ENCODE measurements at places on chromosomes 6 and 20. TPM values are rescaled to one million over a fixed set of nuclear protein-coding genes. Genes with fewer than 3 reads are reported as not detected.

DNA sequence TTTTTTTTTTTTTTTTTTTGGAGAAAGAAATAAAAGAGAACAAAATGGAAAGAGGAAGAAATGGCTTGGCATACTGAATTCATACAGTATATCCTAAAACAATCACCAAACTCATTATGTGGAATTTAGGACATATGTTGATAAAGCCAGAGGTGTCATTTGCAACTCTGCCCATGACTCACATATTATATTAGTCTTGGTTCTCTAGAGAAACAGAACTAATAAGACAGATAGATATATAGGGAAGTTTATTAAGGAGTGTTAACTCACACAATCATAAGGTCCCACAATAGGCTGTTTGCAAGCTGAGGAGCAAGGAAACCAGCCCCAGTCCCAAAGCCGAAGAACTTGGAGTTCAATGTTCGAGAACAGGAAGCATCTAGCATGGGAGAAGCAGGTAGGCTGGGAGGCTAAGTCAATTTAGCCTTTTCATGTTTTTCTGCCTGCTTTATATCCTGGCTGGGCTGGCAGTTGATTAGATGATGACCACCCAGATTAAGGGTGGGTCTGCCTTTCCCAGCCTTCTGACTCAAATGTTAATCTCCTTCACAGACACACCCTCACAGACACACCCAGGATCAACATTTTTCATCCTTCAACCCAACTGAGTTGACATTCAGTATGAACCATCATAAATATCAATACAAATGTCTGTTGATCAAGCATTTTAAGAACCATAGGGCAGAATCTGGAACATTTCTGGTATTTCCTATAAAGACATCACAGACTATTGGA lies 102.3 kb downstream of the UBE3D start:
- DNase-seq = no peak

DNA sequence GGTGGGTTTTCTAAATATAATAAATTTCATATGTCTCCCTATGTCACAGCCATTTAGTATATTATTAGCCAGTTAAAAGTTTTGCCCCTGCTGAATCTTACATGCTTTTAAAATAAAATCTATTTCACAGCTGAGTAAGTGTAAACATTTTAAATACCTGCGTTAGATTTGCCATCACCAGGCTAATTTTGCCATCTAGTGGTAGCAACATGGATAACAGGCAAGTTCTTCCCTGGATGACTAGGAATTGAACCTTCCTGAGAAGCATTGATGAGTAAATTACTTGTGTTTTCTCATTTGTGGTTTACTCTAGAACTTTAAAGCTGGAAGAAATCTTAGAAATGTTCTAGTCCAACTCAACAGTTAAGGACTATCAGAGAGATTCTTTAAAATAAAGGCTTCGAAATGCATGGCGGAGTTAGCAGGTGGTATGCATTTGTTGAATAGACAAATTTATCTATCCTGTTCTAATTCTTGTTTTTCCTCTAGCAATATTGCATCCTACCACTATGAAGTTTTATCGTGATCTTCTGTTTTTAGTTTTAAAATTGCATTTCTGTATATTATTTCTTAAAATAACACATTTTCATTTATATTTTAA lies 2.6 kb downstream of the PRSS35 start:
- DNase-seq = no peak

GRCh38 chr6:112571488-112572270 lies 224.5 kb downstream of the RFPL4B start:
- DNase-seq = no peak

DNA sequence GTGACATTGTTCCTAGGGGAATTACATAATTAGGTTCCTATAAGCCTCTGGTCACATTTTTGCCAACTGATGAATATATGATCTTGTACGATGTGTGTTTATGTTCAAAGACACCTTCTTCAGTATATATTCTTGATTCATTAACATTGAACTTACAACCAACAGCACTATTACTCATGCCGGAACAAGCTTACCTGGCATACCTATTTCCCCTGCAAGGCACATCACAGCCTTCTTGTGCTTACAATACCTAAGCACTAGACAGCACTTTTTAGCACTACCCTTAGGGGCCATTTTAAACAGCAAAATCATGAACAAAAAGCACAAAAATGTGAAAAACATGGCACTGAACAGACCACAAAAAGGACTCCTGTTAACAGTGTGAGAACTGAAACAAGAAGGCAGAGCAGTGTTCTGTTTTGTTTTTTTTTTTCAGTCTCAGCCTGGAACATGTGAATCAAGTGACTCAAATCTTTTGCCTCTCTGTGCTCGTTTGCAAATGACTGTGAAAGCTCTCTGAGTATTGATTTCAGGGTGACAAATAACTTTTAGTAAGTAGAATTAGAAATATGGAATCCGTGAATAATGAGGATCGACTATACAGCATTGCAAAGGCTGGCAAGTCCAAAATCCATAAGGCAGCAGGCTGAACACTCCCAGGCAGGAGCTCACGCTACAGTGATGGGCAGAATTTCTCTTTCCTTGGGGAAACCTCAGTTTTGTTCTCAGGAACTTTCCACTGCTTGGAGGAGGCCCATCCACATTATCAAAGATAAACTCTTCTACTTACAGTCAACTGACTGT lies 102.3 kb upstream of the TSHZ2 start:
- no peak for DNase-seq

DNA sequence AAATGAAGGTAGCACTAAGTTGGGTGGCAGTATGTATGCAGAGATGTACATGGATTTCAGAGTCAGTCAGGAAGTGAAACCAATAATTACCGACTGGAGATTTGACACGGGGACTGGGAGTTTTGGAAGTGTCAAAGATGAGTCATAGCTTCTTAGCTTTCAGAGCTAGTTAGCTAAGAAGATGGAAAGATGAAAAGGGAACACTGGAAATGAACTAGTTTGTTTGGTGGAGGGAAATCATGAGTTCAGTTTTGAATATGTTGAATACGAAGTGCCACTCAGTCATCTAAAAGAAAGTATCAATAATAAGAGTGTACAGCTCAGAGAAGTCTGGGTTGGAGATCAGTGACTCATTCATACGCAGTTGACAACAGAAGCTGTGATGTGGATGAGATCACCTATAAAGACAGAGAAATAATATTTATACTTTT lies 7.5 kb downstream of the ESF1 start:
- DNase-seq = no peak

The UST gene
- 2.2 TPM for total RNA-seq

- no peak for DNase-seq
Measured at GRCh38 chr6:140181876-140182275, 807.4 kb upstream of the CITED2 start.

GRCh38 chr20:19668418-19668817 lies 89.6 kb upstream of the RIN2 start:
- no peak for DNase-seq

- no peak for DNase-seq
Measured at GRCh38 chr6:499617-500016, 108.1 kb downstream of the IRF4 start.

- no peak for DNase-seq
Measured at GRCh38 chr6:138545621-138545980, 46.3 kb upstream of the NHSL1 start.

DNA sequence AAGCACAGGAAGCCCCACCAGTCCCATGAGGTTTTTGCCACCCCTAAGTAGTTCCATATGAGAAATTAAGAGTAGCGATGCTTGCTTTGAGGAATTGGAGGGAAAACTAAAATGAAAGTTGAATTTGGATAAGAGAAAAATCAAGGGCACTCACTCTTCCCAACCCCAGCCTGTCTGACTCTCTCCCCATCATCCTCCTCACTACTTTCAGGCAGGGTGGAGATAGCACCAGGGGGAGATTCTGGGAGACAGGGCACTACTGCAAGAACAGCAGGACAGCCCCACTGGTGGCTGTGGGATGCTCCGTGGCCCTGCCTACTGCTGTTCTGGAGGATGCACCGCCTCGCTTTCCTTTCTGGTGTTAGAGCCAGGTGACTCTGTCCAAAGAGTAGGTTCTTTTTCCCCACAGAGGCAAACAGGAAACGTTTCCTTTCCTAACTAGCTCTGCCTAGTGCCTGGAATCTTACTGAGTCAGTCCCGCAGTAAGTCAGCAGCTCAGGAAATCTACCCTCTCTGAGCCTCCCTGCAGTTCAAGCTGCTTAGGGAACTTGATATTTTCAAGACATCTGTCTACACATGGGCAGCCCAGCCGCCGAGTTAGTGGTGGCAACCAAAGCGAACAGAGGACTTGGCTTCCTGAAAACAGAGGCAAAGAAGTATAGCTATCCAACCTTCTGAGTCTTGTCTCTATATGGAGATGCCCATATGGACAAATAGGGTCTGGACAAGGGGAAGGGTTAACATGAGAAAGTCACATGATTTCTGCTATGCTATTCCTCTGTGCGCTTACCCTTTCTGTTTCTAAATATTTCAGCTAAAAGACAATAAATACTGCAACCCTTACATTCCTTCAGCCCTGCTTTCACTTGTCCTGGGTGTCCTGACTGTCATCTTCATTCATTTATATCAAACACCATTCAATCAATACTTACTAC lies 11.4 kb downstream of the HLA-E start:
- DNase-seq = no peak

- no peak for DNase-seq
Measured at GRCh38 chr6:47000842-47001241, 41.3 kb downstream of the ADGRF1 start.

The ARFGEF3 gene
- 0.53 TPM for total RNA-seq

- no peak for DNase-seq
Measured at GRCh38 chr6:47071681-47072080, 29.5 kb upstream of the ADGRF1 start.

DNA sequence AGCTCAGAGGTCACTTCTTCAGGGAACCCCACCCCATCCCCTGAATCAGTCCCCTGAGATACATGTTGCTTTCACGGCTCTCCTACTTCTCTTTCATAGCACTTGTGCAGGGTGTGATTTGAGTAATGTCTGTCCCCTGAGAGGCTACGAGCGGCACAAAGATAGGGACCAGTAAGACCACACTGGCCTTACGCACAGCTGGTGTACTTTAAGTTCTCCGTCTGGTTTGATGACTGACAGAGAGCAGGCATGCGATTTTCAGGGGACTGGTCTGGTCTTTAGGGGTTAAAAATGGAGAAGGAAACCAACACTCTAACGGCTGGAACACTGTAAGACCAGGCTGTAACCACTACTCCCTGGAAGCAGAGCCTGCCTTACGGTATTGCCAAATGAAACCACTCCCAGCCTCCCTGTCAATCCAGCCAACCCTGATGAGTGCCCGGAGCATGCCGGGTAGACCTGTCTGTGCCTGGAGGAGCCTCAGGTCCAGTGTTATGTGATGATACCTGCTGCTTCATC lies 47.1 kb downstream of the ELMO2 start:
- no peak for DNase-seq

- DNase-seq = no peak
Measured at GRCh38 chr6:137791281-137792159, 75.5 kb upstream of the TNFAIP3 start.

DNA sequence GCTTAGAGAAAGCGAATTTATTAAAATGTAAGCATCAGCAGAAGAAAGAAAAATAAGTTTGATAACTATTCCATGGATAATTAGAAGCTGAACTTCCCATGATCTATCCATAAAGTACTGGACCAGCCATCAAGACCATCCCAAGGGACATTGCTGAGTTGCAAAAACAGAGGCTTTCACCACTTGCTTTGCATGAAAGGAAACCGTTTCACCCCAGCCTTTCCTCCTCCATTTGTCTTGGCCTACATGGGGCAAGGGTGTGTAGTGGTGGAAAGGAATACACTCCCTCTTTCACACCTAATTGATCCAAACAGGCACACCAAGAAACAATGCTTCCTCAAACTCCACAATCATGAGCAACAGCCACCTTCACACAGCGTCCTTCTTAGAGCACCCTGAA lies 10.4 kb downstream of the HIVEP2 start:
- no peak for DNase-seq

The ADA gene
- 12.5 TPM for total RNA-seq

GRCh38 chr20:7348253-7348652 lies 580.8 kb downstream of the BMP2 start:
- no peak for DNase-seq

DNA sequence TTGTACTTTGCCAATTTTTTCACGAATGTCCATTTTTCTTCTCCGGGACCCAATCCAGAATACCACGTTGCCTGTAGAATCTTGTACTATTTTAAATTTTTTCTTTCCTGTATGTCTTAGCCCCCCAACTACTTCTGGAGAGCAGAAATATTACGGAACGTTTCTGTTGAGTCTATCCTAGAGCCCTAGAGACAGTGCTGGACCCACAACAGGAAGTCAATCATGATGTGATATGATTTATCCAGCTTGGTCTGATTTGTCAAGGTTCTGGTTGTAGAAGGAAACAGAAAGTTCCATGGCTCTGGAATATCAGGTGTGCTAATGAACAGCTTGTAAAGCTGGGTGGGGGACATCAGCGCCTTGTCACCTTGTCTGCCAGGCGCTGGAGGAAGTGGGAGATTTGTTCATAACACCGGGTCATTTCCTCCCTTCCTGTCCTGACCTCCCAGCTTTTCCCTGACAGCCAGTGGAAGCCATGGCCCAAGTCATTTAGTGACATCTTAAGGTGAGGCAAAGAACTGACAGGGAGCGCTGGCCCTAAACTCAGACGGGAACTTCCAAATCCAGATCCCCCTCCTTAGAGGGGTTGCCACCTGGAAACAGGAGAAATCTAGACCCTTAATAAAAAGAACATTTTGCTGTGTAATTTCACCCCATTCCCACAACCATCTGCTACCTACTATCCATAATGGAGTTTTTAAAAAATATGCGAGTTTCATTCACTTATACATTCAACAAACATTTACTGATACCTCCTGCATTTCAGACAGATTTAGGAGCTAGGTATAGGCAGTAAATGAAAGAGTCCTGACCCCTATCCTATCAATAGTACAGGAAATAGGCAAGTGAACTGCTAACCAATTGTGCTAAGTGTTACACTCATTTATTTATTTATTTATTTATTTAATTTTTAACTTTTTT lies 130.5 kb downstream of the ZFP64 start:
- DNase-seq = no peak

- no peak for DNase-seq
Measured at GRCh38 chr6:126786262-126786661, 332.2 kb upstream of the RSPO3 start.

DNA sequence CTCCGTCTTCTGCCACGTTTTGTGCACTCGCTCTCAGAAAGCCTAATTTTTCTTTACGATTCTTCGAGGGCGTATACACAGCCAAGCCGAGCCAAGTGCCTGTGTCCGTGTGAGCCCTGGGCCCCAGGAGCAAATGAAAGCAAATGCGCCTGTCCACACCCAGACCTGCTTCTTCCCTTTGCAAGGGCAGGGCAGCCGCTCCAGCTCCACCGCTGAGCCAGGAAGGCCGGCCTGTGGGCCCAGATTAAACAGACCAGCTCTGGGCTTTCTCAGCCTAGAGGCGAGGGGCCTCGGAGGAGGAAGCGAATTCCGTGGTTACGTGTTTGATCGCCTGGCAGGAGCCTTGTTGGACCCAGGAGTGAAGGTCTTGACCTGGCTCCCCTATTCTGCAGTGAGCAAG lies 184.6 kb downstream of the SMOC2 start:
- DNase-seq = no peak

DNA sequence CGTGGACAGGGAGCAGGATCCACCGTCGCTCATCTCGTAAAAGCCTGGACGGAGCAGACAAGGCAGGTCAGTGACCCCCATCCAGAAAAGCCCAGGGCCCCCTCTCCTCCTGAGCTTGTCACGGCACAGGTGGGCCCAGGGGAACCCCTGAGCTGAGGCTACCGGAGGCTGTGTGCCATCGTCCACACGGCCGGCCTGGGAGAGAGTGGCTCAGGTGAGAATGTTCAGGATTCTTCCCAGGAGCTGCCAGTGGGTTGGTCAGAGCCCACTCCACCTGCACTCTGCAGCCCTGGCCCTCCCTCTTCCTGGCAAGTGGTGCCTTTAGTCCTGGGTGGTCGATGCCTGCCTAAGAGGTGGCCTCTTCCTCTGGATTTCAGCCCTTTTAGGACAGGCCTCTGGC lies 9.2 kb downstream of the DACT2 start:
- no peak for DNase-seq

- DNase-seq = no peak
Measured at GRCh38 chr6:162974685-162975084, 246.9 kb downstream of the PACRG start.

All from activated T-cell treated with anti-CD3 and anti-CD28 coated beads, Interleukin-2, amount 50 U/mL, for 4 hours (primary cell).